AG08395 (cell line): ENCODE measurements at places on chromosomes 11 and 22.

- no peak for DNase-seq
Measured at GRCh38 chr11:66478729-66479393, 1.4 kb upstream of the DPP3 start.

GRCh38 chr22:30861688-30862552 is 106.7 kb downstream of the MORC2 start:
- DNase-seq = peak; percentile 1

DNA sequence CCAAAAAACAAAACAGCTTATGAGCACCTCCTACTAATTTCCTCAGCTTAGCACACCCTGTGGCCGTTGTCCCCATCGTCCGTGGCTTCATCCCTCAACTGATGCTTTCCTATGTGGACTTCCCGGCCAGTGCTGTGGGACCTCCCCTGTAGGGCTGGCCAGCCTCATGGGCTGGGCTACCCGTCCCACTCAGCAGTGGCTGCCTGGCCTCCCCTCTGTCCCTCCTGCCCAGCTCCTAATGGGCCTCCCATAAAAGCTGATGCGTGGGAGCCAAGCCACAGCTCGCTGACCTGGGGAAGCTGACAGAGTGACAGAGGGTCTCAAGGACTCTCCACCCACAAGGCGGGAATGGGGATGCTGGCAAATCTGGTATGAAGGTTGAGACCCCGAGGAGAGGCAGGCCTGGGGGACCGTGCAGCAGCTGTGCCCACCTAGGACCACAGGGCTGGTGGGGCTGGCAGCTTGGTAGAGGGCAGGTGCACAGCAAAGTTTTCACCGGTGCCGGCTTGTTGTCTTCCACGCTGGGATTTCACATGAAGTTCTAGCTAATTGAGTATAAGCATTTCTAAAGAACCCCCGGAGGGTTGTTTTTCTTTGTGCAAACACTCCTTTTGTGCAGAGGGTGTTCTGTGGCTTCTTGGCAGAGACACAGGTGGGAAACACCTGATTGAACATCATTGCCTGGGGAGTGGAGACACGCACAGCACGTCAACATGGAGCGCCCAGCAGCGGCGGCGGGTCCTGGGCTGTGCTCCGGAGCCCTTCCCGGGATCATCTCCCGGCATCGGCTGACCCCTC is 23.2 kb downstream of the TBX1 start:
- DNase-seq = no peak

DNA sequence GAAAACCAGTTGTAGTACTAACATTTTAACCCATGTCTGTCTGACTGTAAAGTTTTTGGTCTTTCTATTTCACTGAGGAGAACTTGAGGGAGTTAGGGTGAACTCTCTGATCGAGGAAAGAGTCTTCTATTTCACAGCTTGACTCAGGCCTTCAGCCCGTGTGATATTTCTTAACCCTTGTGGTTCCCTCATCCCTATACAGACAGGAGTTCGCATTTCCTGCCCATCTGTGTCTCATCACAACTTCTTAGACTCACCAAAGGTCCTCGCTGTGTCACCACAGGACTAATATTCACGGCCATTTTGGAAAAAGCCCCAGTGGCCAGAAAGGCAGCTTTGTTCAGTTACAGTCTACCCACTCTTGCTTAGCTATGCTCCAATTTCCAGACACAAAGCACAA is 172.8 kb downstream of the FAM181B start:
- DNase-seq = no peak

GRCh38 chr22:38505541-38506117 is 482 bp downstream of the DDX17 start:
- peak; percentile 87 for DNase-seq

- DNase-seq = no peak
Measured at GRCh38 chr11:124277804-124278203, 21.6 kb downstream of the OR8G5 start.

DNA sequence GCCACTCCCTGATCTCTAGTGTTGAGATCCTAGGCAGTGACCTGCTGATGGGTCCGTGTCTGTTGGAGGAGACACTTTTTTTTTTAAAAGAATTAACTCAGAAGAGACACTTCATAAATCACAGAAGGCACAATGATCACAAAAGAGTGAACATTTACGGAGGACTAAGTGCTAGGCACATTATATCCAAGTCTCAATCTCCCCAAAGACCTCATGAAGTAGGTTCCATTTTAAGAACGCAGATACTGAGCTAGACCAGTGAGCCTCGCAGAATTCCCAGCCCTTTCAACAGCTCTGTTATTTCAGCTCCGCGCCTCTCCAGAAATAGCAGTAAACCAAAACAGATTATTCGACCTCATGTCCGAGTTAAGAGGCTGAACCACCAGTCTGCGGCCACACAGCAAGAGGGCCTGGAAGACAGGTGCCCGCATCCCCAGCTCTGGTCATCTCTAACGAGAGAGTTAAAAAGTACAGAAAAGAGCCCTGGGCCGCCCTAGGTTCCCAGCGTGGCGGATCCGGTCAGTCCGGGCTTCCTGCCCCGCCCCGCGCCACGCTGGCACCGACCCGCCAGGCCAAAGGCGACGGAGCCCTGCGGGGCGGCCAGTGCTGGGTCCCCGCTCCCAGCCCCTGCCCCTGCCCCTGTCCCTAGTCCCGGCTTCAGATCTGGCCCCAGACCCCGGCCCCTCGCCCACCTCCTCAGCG is 612 bp downstream of the XBP1 start:
- peak; percentile 77 for DNase-seq

DNA sequence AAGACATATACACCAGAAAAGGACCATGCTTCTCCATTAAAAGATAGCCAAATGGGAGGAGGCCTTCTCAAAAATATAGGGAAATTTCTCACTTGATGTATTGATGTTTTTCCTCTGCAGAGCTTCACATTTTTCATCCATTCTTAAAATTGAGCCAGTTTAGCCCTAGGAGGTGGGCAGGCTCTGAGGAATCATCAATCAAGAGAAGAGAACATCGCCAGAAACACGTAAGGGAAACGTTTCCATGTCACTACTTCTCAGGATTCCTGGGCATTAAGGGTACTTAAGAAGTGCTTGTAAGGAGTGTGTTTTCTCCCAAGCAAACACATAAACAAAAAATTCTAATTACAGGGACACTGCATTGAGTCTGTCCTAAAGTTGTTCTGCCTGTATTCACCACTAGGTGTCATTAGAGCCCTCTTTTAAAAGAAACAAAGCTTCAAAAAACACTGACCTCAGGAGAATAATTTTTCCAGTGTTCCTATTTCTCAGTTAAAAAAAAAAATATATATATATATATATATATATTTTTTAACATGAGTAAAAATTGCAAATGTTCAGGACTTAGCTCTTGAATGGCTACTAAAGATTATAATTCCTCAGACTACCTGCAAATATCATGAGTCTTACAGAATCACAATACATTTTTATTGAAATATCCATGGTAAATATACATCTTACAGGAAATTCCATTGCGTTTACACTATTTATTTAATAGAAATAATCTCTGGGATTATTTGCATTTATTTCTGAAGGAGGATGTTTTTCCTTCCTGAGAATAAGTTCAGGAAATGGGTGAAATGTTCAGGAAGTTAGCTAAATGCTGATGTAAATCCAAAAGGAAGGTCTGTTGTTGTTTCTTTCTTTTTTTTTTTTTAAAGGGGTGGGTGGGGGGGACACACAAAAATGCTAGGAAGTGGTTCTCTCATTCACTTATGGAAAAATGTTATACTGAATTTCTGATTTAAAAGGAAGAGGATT is 16.0 kb downstream of the FZD4 start:
- peak; percentile 49 for DNase-seq

GRCh38 chr11:46857666-46858065 is 11.6 kb upstream of the CKAP5 start:
- DNase-seq = no peak

DNA sequence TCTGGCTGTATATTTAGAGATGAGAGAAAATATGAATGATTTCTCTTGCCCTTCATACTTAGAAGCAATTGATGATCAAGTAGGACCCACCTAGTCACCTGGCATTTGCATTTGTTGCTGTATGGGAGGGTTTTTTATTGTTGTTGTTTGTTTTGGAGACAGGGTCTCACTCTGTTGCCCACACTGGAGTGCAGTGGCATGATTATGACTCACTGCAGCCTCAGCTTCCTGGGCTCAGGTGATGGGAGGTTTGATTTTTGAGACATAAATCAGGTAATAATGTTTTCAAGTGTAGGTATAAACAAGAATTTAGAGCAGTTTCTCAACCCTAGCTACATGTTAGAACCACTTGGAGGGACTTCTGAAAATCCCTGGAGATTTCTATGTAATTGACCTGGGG is 63.0 kb downstream of the TNRC6B start:
- no peak for DNase-seq

GRCh38 chr11:7292922-7293321 is 41.2 kb downstream of the SYT9 start:
- no peak for DNase-seq

DNA sequence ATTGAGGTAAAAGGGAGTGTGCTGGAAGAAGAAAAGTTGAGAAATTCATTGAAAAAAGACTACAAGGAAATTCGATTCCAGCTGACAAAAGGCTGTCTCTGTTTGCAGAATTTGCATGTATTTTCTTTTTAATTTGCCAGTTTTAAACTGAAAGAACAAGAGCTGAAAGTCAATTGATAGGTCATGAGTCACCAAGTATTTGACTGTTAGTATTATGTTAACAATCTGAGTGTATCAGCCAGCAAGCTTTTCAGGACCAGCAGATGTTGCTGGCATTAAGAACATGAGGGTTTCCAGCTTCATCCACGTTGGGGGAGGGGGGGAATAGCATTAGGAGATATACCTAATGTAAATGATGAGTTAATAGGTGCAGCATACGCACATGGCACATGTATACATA is 726.7 kb downstream of the METTL15 start:
- DNase-seq = peak; percentile 27

DNA sequence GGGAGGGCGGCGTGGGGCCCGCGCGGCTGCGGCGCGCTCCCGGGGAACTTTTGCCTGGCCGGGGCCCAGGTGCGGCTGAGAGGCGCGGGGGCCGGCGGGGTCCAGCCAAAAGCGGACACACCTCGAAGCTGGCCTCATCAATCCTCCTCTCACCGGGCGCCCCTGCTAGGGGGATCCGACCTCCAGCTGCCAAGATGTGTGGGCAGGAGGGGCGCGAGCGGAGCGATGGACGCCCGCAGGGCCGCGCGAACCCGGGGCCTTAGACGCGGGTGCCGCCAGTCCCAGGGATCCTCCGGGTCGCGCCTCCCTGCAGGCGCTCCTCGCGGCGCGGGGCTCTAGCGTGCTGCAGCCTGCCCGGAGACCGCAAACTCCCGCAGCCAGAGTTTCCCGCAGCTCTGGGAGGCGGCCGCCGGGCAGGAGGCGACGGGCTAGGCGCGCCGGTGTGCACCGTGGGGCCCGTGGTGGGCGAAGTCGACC is 785 bp downstream of the IGSF9B start:
- no peak for DNase-seq
